ELF-1 (cell line): ENCODE measurements at places on chromosomes 11 and 22.

DNA sequence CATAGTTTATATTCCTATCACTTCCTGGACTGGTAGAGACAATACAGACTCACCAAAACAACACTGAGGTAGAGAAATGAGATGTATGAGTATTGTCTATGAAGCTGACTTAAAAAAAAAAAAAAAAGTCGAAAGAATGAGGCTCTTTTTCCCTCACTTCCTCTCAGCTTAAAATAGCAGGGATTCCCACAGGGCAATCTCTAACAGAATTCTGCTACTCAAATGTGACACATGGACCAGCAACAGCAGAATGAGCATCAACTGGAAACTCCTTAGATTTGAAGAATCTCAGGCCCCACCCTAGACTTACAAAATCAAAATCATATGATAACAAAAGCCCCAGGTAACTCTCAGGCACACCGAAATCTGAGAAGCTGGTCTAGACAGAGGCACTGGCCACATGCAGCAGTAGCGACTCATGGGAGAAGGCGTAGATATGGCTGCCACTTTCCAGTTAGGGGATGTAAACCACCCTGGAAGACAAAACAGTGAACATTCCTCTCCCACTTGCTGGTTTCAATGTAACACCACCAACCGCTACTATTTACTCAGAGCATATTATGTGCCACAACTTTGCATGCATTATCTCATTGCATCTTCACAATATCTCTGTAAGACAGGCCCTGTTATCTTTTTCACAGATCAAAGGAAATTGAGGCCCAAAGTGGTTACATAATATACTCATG lies 128.0 kb downstream of the RBFOX2 start:
- peak; percentile 19 for DNase-seq

- DNase-seq = no peak
These were observed 4.5 kb downstream of the RPS6KB2 start for GRCh38 chr11:67432655-67433349.

- peak; percentile 75 for DNase-seq
These were observed 6.2 kb upstream of the IGSF22 start for GRCh38 chr11:18731949-18732821.

DNA sequence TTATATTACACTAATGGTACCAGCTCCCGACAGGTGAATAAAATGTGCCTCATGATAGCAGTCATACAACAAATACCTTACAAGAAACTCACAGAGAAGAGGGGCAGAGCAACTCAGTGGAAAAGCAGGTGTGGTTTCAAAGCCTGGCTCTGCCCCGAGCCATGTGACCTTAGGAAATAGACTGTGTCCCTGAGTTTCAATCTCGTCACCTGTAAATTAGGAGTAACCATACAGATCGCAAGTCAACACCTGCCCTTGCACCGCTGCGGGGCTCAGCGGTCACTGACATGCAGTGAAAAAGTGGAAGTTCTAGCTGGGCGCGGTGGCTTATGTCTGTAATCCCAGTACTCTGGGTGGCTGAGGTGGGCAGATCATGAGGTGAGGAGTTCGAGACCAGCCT lies 11.9 kb upstream of the MRTFA start:
- no peak for DNase-seq

- DNase-seq = no peak
These were observed 5.4 kb downstream of the PCF11 start for GRCh38 chr11:83162377-83162776.

DNA sequence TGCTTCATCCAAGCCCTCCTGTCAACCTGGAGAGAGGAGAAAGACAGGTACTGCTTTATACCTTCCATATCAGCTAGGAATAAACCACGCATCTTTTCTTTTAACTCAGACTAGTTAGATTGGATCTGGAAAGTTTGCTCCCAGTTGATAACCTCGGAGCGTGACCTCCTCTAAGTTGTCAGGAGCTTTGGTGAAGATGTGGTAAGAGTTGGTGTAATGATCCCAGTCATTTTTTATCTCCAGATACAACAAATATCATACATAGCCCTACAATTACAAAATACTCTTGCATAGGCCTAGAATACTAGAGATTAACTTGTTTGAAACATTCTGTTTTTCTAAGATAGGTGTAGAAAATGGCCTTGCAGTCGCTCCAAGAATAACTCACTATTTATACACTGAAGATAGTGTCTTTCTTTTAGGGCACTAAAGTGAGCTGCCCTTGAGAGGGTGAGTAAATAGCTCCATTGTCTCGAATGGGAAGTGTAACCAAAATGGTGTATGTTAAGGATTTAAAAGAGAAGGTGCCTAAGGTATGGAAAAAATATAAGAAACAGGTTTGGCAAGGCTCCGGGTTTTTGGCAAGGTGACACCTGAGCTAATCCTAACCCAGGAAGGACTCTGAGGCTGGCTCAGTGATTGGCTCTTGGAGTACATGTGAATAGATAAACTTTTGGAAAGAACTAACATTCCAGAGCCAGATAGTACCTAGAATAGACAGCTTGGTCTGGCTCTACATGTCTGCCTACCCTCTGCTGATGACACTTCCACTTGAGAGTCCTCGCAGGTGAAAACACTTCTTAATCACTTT lies 59.4 kb downstream of the GLYATL1 start:
- DNase-seq = no peak

DNA sequence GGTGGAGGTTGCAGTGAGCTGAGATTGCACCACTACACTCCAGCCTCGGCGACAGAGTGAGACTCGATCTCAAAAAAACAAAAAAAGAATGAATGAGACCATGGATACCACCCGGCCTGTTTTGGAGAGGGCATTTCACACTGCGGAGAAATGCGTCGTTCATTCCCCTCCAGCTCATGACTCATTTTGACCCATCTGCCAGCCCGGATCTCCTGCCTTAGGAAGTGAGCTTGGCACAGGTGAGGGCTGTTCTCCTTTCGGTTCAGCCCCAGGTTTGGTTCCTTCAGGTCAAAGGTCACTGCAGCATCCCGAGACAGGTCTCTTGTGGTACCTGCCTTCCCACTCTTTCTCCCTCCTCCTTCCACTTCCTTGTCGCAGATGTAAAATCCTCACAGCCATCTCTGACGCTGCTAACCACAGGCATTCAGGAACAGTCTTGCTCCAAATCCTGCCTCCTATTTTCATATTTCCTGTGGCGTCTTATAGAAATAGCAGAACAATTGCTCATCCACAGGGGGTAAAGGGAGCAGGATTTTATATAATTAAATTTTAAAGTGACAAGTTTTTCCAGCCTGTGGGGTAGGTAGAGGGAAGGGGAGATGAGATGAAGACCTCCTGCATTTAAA lies 517.9 kb downstream of the NTM start:
- no peak for DNase-seq

DNA sequence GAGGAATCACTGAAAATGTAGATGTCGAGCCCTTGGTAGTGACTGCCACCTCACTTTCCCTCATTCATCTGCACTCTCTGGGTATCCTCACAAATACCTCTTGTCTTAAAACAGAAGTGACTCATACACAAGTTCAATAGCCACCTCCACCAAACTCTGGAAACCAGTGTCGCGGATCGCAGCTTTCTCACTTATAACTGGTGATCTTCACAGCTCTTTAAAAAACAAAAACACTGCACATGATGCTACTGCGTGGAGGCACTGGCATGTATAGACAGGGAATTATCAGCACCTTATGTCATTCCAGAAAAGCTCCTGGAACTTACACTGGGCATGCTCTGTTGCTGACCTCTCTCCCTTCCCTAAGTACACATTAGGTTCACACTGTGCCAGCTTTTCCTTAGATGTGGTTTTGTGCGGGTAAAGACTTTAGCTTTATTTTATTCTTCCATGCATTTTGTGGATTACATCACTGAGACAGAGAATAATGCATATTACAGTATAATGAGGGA lies 425.5 kb upstream of the CADM1 start:
- no peak for DNase-seq

- no peak for DNase-seq
These were observed 19.7 kb downstream of the OR51E2 start for GRCh38 chr11:4677948-4678347.

- DNase-seq = no peak
These were observed 17.7 kb upstream of the SYTL2 start for GRCh38 chr11:85828640-85828978.

- DNase-seq = no peak
These were observed 26.4 kb downstream of the AMOTL1 start for GRCh38 chr11:94794287-94795168.
